Activated CD8-positive, alpha-beta memory T cell treated with anti-CD3 and anti-CD28 coated beads for 48 hours (primary cell): ENCODE measurements at places on chromosomes 4 and X.

GRCh38 chr4:25890571-25891485, 23.2 kb upstream of the SMIM20 start:
- DNase-seq: no peak

GRCh38 chrX:13223868-13224567, 95.8 kb downstream of the ATXN3L start:
- no peak for DNase-seq

DNA sequence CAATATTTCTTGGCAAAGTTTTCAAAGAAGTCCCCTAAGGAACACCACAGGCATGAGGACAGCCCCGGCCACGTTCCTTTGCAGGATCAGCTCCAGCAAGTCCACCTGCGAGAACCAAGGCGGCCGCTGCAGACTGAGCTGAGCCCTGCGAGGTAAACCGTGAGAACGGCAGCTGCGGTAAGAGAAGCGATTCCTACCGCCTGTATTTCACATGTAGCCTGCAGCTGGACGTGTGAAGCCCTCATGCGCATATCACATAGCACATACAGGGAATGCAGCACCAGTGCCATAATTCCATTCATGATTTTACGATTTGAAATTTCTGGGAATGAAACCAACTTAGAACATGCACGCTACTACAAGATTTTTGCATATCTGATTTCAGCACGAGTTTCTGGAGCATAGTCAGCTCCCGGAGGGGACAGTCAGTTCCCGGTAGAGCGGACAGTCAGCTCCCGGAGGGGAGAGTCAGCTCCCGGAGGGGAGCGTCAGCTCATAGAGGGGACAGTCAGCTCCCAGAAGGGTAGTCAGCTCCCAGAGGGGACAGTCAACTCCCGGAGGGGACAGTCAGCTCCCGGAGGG, 41.7 kb downstream of the FGFRL1 start:
- DNase-seq: no peak

DNA sequence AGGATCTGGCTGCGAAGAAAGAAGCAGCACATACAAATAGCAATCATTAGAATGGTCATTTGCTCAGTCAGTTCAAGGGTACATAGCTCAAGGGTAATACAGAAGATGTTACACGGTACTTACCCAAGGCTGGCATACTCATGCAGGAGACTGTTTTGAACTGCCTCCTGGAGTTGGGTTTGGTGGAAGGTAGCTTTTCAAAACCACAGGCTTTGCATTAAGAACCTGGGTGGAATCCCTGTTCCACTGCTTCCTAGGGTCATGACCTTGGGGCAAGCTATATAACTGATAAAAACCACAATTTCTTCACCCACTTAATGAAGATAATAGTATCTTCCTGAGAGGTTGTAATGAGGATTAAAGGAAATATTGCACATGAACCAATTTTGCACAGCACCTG, 36.5 kb downstream of the TBC1D9 start:
- DNase-seq: no peak

DNA sequence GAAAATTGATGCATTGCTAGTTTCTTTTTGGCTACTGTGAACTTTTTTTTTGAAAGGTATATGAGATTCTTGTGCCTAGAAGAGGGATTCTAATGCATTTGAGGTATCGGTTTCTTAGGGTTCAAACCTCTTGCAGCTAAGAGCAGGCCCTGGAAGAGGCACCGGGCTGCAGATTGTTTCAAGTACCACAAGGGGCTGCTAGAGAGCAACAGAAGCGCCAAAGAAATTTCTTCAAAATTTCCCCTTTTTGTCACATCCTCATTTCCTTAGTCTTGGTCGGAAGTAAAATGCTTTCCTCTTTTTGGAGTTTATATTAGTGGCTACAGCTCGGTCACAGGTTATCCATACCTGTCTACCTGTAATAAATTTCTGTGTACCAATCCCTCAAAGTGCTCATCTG, 89.8 kb downstream of the PDGFRA start:
- no peak for DNase-seq
